WERI-Rb-1 (cell line): ENCODE measurements at places on chromosomes 2 and 18.

- DNase-seq = no peak
Measured at GRCh38 chr18:58800582-58800981, 64.1 kb upstream of the ZNF532 start.

DNA sequence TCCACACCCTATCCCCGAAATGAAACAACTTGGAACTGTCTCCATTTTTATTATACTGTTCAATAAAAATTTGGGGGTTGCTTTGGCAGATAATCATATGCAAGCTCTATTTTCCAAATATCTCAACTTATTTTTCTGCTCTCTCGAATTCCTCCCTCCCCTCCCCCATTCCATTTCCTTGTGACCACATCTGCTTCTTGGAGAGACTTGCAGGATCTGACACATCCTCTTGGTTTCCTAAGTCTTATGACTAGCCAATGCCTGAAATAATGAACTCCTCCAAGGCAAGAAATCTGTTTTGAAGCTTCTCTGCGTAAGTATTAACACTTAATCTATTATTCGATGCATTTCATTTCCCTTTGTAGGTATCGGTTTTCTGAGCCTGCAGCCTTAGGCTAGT, 16.1 kb downstream of the TGIF1 start:
- no peak for DNase-seq

DNA sequence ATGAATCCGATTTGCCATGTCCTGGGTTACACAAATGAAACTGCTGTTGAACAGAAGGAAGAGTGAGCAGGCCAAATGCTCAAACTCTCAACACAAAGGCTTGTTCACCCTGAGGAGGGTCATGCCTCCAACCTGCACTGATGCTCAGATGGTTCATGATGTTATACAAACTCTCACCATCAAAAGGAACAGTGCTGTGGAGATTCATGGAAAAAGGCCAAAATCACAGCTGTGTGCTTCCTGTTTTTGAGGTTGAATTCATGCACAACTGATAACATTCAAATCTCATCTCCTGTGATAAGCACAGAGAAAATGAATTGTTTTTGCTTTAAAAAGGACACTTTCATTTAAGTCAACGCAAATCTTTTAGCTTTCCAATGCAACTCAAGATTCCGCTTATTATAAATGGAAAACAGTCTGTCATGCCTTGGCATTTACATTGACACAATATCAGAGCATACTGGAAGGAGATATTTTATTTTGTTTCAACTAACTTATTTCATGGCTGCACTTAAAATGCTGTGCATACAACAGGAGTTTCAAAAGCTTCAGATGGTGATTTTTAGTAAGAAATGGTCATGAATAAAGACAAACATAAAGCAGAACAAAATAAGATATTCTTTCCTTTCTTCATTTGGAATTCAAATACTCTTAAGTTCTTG, 22.2 kb upstream of the TTN start:
- DNase-seq = no peak

GRCh38 chr2:25279091-25279651, 62.6 kb downstream of the DNMT3A start:
- no peak for DNase-seq

GRCh38 chr2:148067801-148068200, 46.9 kb downstream of the MBD5 start:
- no peak for DNase-seq

- DNase-seq = no peak
Measured at GRCh38 chr18:25192065-25192464, 159.9 kb downstream of the ZNF521 start.

GRCh38 chr18:34921226-34921625, 120.0 kb upstream of the MAPRE2 start:
- DNase-seq = no peak

- peak; percentile 80 for DNase-seq
Measured at GRCh38 chr2:95115418-95115817, 6.2 kb downstream of the MRPS5 start.

- no peak for DNase-seq
Measured at GRCh38 chr2:143679617-143680016, 550.4 kb downstream of the ARHGAP15 start.

GRCh38 chr2:218833023-218833609, 1.5 kb upstream of the PRKAG3 start:
- DNase-seq = no peak

DNA sequence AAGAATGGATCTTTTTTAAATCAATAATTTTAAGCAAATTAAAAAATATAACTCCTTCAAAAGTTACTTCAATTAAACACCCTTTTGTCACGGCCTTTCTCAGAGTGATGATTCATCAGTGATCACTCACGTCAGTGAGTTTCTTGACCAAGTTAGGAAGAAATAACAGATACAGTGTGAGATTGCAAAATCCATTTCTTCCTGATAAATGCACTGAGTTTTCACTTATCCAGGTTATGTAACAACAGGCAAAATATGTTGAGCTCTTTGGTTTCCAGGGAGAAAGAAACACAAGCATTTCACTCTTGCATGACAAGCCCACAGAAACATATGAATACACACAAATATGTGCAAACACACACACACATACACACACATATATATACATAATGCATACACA, 195.9 kb upstream of the CYRIA start:
- no peak for DNase-seq

DNA sequence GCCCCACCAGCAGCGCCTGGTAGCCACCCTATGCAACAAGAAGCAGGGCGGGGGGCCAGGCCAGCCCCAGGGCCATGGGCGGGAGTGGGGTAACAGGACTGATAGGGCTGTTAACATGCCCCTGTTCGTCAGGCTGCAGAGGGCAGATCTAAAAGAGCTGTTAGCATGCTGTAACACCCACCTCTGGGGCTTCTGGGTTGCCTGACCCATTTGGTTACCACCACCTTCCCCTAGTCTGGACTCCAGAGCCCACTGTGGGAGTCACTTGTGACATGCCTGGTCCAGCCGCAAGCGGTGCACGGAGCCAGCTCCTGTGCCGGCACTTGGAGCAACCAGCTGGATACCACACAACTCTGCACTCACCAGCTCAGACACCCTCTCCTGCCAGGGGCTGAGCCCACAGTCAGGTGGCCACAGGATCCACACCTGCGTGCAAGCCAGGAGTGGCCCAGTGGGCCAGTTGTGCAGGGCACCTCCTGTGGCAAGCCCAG, 2.1 kb downstream of the METTL8 start:
- DNase-seq = no peak

DNA sequence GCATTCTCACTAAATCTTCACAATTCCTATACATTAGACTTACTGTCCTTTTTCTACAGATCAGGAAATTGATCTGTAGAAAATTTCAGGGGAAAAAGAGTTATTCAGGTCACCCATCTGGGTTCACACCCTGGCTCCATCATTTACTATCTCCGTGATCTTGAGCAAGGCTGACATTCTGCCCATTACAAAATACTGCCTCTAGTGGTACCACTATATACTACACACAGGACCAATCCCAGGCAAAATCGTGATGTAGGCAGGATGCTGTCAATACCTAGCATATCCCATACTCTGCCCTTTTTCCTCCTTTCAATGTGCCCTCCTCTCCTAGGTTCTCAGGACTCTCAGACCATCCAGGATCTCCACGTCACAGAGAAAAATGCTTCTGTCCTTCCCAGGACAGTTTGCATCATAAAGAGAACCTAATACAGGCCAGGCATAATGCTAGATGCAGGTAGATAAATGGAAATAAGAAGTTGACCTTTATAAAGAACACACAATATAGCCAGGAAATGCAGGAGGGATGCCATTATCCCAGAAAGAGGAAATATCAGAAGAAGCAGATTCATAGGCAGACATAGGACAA, 101.9 kb downstream of the CDH20 start:
- peak; percentile 19 for DNase-seq

- DNase-seq = no peak
Measured at GRCh38 chr2:238241970-238242369, 2.1 kb upstream of the HES6 start.

DNA sequence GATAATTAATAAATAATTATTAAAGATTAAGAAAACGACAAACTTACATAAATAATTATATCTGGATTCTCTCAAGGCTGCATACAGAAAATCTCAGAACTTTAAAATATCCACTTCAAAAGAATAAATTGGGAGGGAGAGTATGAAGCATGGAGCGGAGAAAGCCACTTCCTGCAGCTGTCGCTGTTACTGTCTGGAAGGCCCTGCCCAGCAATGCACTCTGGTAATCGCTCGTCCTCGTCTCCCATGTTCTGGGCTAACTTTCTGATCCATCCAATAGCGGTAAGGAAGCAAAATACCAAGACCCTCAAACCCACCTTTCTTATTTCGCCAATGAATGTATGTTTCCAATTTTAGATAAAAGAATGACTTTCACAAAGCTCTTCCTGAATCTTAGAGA, 26.7 kb downstream of the CYRIA start:
- DNase-seq = no peak

DNA sequence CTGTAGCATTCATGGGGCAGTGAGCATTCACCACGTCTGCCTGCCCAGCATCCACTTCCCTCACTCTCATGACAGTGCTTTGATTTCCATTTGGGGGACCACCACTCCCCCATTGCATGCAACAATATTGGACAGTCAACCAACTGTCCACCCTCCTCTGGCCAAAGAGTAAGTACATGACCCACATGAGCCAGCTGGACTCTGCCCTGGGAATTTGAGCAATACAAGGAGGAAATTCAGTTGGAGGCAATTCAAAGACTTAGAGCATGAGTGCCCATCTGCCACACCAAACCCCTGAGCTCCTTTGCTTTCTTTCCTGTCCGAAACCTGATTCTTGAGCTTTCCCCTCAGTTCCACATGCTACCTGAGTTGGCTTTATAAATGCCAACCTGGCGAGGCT, 41.7 kb upstream of the PNO1 start:
- DNase-seq = no peak

GRCh38 chr18:54983041-54983686, 23.9 kb upstream of the CCDC68 start:
- DNase-seq = no peak

DNA sequence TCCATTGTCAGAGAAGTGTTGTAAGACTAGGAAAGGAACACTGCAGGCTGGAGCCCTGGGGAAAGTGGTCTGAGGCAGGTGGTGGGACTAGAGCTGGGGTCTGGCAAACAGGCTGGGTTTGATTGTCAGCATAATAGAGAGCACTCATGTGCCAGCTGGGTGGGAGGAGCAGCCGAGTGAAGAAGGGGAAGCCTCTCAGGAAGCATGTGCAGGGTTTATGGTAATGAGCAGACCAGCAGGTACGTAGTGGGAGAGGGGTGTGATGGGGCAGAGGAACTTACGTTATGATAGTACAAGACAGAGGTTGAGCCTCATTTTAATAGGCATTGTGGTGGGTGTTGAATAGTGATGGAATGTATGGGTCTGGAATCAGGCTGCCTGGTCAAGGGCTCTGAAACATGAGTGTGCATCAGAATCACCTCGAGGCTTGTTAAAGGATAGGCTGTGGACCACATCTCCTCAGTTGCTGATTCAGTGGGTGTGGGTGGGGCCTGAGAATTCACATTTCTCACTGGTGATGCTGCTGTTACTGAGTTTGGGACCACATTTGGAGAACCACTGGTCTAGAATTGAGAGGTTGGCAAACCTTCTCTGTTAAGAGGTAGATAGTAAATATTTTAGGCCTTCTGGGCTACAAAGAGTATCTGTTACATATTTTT, 1.7 kb upstream of the MGAT5 start:
- no peak for DNase-seq

GRCh38 chr18:26703170-26703930, 155.0 kb upstream of the KCTD1 start:
- DNase-seq = no peak

- no peak for DNase-seq
Measured at GRCh38 chr2:80117401-80117800, 187.2 kb downstream of the LRRTM1 start.

DNA sequence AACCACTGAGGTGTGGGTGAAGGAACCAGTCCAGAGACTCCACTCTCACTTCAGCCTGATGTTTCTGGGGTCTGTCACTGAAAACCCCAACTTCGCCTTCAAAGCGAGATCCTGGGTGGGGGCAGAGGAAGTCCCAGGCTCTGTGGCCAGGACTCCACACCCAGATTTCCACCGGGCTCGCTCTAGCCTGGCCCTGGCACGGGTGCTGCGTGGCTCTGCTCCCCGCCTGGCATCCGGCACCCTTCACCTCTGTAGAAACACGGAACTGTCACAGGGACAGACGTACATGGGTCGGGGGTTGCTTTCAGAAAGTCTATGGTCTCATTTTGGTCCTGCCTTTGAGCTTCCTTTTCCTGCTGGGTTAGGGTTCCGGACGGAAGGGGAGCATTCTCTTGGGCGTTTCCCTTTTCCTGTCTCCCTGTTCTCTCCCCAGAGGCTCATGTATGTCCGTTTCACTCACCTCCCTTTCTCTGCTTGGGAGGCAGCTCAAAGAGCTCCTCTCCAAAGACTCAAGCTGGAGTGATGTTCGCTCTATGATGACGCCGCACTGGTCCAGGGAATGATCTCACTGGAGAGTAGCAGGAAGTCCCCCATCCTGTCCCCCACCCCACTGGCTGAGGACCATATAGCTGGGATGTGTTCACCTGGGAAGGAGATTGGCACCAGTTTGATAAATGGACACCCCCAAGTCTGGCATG, 41.5 kb downstream of the ODC1 start:
- no peak for DNase-seq

DNA sequence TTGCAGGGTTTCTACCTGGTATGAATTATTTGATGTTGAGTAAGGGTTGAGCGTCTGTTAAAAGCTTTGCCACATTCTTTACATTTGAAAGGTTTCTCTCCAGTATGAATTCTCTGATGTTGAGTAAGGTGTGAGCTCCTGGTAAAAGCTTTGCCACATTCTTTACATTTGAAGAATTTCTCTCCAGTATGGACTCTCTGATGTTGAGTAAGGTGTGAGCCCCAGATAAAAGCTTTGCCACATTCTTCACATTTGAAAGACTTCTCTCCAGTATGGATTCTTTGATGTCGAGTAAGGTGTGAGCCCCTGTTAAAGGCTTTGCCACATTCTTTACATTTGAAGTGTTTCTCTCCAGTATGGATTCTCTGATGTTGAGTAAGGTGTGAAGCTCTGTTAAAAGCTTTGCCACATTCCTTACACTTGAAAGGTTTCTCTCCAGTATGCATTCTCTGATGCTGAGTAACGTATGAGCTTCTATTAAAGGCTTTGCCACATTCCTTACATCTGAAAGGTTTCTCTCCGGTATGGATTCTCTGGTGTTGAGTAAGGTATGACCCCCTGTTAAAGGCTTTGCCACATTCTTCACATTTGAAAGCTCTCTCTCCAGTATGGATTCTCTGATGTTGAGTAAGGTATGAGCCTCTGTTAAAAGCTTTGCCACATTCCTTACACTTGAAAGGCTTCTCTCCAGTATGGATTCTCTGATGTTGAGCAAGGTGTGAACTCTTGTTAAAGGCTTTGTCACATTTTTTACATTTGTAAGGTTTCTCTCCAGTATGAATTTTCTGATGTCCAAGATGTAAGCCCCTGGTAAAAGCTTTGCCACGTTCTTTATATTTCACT, 27.1 kb downstream of the ZNF519 start:
- no peak for DNase-seq

- DNase-seq = no peak
Measured at GRCh38 chr2:238379096-238379810, 47.5 kb upstream of the ASB1 start.

DNA sequence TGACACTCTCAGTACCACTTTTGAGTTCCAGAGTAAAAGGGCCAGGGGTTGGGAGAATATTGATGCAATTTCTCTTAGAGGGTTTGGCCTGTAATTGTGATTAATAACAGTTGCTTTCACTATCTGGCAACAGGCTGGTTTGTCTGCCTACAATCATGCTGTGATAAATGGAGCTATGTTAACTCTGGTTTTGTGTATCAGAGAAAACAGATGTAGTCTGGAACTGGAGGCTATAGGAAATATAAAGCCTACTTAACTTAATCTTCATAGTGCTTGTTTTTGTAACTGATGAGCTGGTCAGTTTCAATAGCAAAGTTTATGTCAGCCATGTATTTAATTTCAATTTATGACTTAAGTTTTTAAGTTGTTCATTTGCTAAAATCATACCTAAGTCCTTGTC, 138.0 kb downstream of the AGPS start:
- no peak for DNase-seq
